ENCODE measurements at places on chromosomes 13 and 19. TPM values are rescaled to one million over a fixed set of nuclear protein-coding genes. Genes with fewer than 3 reads are reported as not detected.

RASL11A gene
- total RNA-seq: 5.3 TPM

LAIR1 gene
- total RNA-seq: 13.1 TPM

DNA sequence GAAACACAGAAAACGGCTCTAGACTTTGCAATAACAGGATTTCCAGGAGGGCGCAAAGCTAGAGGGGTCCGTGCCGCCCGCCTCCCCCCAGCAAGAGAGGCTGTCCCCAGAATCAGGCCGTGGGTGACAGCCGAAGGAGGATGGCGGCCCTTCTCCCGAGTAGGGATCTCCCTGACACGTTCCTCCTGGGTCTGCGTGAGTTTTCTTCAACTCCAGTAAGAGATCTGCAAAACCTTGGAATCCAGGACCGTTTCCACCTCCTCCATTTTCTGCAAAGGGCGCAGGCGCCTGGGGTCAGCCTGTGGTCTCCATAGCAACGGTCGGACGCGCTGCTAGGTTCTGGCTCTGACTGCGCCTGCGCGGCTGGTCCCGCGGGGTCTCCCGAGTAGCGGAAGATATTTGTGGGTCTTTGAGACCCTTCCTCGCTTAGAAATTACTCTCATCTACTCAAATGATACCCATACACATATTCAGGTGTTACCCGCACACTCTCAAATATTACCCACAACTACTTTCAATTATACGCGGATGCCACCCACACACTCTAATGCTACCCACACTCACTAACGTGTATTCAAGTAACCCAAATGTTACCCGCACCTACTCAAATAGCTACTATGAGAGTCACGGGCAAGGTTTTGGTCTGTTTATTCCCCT is 2.1 kb downstream of the PNMA8C start:
- H3K27ac ChIP-seq: no peak overlapping the region
- H3K4me1 ChIP-seq: peaks cover 12% of the 10 kb centered on the region
- peak; percentile 53 for DNase-seq
- peaks cover 25% of the 10 kb centered on the region for H3K27me3 ChIP-seq

DNA sequence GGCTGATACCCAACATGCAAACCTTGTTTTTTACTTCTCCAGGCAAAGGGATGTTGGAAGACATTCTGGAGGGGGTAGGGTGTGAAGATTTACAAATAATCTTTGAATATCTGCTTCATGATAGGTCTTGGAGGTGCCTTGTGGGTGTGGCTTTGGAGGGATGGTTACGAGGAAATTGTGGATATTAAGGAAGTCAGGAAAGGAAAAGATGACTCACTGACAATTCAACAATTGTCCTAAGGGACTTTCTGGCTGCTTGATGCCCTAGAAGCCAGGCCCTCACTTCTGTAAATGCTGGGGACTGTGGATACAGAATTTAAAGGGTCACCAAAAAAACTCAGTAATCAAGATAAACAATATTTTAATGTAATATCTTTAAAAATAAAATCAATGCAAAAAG is 37.4 kb upstream of the ZNF527 start:
- H3K27me3 ChIP-seq: no peaks in the 10 kb centered on the region
- H3K27ac ChIP-seq: no peak overlapping the region
- H3K36me3 ChIP-seq: peaks cover 11% of the 10 kb centered on the region
- no peak for DNase-seq
- no peak overlapping the region for H3K4me3 ChIP-seq

DNA sequence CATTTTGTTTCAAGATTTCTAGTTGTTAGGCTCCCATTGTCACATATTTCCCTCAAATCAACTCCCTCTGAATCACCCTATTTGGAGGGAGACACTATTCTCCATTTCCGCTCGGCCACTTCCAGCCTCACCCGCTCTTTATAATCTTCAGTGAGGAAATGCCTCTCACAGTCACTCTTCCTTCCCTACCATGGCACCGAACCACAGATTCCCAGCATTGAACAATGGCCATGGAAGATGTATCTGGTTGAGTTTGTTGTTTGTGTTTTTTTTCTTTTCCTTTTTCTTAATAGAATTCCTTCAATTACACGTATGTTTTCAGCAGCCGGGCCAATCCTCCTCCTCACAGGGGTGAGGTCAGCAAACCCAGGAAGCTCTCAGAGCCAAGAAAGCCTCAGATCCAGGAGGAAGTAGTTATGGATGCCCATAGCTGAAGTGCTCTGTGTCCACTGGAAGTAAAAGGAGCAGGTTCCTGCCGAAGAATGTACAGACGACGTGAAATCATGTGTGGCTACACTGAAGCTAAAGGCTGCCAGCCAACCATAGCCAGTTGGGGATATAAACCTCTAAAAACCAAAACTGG is 472.1 kb downstream of the FOXO1 start:
- peaks cover 32% of the 10 kb centered on the region for H3K4me1 ChIP-seq
- H3K4me3 ChIP-seq: no peak overlapping the region
- H3K36me3 ChIP-seq: no peaks in the 10 kb centered on the region
- no peaks in the 10 kb centered on the region for H3K27me3 ChIP-seq

- H3K27me3 ChIP-seq: no peaks in the 10 kb centered on the region
- no peak overlapping the region for H3K27ac ChIP-seq
- DNase-seq: no peak
These were observed 6.4 kb upstream of the TBXA2R start for GRCh38 chr19:3612901-3613741.

Measured in CD8-positive, alpha-beta memory T cell (primary cell).